ENCODE measurements at places on chromosomes 2 and 18. TPM values are rescaled to one million over a fixed set of nuclear protein-coding genes. Genes with fewer than 3 reads are reported as not detected.

DNA sequence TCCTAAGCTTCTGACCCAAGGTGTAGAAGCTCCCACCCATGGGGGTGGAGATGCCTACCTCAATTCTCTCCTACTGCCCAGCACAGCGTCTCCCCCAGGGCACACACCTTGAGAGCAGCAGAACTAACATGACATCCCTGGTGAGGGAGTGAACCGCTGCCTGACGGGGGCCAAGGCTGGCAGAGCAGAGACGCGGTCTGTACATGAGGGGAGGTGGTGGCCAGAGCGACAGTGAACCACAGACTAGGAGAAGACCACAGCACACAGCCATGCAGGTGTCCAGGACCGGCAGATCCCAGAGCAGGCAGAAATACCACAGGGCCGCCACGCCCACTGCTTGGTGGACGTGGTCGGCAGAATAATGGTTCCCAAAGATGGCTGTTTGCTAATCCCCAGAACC, 40.4 kb downstream of the TFCP2L1 start:
- no peaks in the 10 kb centered on the region for H3K27me3 ChIP-seq
- no peak overlapping the region for H3K27ac ChIP-seq
- H3K4me1 ChIP-seq = no peaks in the 10 kb centered on the region
- H3K36me3 ChIP-seq = no peaks in the 10 kb centered on the region
- H3K4me3 ChIP-seq = no peak overlapping the region

- H3K4me1 ChIP-seq = no peaks in the 10 kb centered on the region
- no peak overlapping the region for H3K27ac ChIP-seq
- H3K27me3 ChIP-seq = no peaks in the 10 kb centered on the region
- no peaks in the 10 kb centered on the region for H3K36me3 ChIP-seq
These were observed 836.0 kb upstream of the CDH2 start for GRCh38 chr18:29012883-29013465.

- H3K4me1 ChIP-seq = peaks cover 72% of the 10 kb centered on the region
- no peaks in the 10 kb centered on the region for H3K27me3 ChIP-seq
- H3K4me3 ChIP-seq = peak overlapping the region; percentile 12
These were observed 42.7 kb upstream of the ZFP36L2 start for GRCh38 chr2:43269074-43269572.

DNA sequence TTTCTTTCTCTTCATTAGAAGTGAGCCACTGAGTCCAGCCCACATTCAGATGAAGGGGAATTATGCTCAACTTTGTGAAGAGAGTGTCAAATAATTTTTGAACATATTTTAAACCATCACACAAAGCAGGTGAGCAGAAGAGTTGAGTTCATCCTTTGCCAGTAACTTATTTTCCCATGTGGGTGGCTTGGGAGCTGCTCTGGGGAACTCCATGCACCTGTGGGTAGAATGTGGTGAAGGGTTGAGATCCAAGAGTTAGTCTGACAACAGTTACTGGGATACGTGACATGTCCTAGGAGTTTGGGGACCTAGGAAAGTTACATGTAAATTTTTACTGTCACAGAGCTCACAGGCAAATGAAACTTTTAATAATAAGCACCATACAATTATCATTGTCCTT, 21.6 kb downstream of the MAPK4 start:
- no peak overlapping the region for H3K27ac ChIP-seq
- no peaks in the 10 kb centered on the region for H3K36me3 ChIP-seq
- H3K4me1 ChIP-seq = peaks cover 17% of the 10 kb centered on the region
- no peaks in the 10 kb centered on the region for H3K27me3 ChIP-seq

RIT2 gene
- total RNA-seq = not detected

ONECUT2 gene
- total RNA-seq = 0.53 TPM

CYP26B1 gene
- 2.6 TPM for total RNA-seq

DNA sequence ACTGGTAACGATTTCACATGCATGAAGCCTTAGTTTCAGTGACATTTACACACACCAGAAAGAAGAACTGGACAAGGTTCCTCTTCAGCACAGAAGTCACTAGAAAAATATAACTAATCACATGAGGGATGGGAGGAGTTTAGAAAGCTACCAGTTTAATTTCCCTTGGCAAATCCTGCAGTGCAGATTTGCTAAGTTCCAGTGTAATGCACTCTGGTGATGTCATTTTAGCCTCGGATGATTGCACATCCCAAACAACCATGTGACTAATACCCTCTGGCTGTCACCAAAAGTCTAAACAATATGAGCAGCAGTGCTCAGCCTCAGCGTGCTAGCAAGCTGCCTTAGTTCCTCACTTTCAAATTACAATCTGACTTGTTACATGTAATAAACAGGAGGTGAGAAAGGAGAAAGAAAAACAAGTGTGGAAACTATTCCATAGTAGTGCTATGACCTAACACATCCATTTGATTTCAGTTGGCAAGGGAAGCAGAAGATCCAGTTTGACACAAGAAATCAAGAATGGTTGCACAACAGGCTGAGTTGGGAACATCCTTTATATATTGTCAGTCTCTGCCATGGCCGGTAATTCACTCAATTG, 35.3 kb upstream of the PPP1CB start:
- peak overlapping the region; percentile 79 for H3K27ac ChIP-seq
- H3K36me3 ChIP-seq = no peaks in the 10 kb centered on the region
- DNase-seq = no peak
- H3K4me1 ChIP-seq = peaks cover 19% of the 10 kb centered on the region

PLGLB1 gene
- total RNA-seq = 1.7 TPM

DNA sequence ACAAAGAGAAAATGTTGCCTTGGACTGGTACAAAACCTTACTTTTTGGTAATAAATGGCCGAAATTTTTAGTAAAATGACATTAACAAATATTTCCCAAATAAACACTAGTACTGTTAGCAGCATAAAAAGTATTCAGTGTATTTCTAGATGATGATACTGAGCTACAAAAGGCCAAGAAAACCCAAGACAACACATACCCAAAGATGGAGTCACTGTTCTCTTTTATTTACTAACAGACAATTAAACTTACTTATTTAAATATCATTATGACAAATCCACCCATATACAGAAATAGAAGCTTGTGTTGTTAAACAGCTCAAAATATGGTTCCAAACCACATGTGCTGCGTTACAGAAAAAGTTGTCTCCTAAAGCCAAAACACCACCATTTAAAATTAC, 239.9 kb downstream of the ZEB2 start:
- no peak overlapping the region for H3K4me3 ChIP-seq
- no peak overlapping the region for H3K27ac ChIP-seq
- no peak for DNase-seq
- no peaks in the 10 kb centered on the region for H3K27me3 ChIP-seq
- H3K36me3 ChIP-seq = no peaks in the 10 kb centered on the region
- no peaks in the 10 kb centered on the region for H3K4me1 ChIP-seq

- DNase-seq = no peak
- H3K27ac ChIP-seq = no peak overlapping the region
- no peaks in the 10 kb centered on the region for H3K36me3 ChIP-seq
- no peak overlapping the region for H3K4me3 ChIP-seq
These were observed 39.7 kb downstream of the TMEM177 start for GRCh38 chr2:119718501-119719260.

DNA sequence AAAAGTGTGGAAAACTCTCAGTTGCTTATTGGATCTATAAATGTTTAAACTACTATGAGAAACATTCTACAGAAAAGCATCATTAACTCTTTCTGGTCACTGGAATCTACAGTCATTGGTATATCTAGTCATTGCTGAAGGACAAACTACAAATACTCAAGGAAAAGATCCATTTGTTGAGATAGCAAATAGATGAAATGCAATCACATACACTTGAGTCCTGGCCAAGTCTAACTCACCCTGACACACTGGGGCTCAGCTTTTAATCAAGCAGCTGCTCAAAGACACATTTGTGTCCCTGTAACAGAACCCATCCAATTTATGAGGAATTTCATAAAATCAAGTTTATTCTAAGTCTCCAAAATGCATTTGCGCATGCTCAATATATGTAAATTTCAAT, 68.7 kb downstream of the CDH2 start:
- no peaks in the 10 kb centered on the region for H3K4me1 ChIP-seq
- no peak for DNase-seq
- no peaks in the 10 kb centered on the region for H3K27me3 ChIP-seq
- H3K36me3 ChIP-seq = no peaks in the 10 kb centered on the region
- H3K4me3 ChIP-seq = no peak overlapping the region

AQP12A gene
- not detected for total RNA-seq

DNA sequence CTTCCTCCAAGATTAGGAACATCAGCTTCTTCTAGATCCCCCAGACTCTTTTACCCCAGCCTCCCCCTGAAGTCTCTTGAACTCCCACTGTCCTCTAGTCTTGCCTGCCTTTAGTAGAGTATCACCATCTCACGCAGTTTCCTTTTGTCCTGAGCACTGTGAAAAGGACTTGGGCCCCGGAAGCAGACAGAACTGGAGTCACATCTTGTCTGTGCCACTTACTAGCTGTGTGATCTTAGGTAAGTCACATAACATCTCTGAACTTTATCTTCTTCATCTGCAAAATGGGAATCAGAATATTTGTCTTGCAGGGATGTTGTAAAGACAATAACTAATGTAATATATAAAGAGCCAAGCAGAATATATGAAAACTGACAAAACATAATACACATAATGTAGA, 8.4 kb upstream of the TRABD2A start:
- H3K27ac ChIP-seq = no peak overlapping the region
- no peak for DNase-seq
- no peaks in the 10 kb centered on the region for H3K4me1 ChIP-seq

DNA sequence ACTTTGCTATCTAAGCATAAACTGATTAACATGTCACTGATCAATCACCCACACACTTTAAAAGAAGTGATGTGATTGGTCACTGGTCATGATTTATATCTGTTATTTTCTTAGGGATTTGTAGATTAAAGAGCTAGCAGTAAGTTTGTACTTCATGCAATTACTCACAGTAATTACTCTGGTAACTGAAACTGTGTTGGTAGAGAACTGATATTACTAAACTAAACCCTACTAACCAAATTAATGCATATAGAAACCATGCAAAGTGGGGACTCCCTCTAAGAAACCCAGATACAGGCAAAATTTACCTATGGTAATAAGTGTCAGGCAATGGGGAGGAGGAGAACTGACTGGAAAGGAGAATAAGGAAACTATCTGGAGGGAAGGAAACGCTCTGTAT, 44.8 kb upstream of the C2orf15 start:
- DNase-seq = no peak
- no peaks in the 10 kb centered on the region for H3K4me1 ChIP-seq
- H3K36me3 ChIP-seq = no peaks in the 10 kb centered on the region
- H3K4me3 ChIP-seq = no peak overlapping the region
- H3K27me3 ChIP-seq = no peaks in the 10 kb centered on the region

- peak; percentile 15 for DNase-seq
- H3K27ac ChIP-seq = peak overlapping the region; percentile 97
- no peaks in the 10 kb centered on the region for H3K36me3 ChIP-seq
- H3K4me3 ChIP-seq = peak overlapping the region; percentile 82
These were observed 1.3 kb upstream of the SMAD2 start for GRCh38 chr18:47931718-47932103.

GRCh38 chr2:224772494-224772893, 56.3 kb upstream of the CCDC195 start:
- H3K27me3 ChIP-seq = no peaks in the 10 kb centered on the region
- DNase-seq = no peak
- no peak overlapping the region for H3K27ac ChIP-seq
- H3K4me3 ChIP-seq = no peak overlapping the region
- no peaks in the 10 kb centered on the region for H3K4me1 ChIP-seq

GRCh38 chr2:150555611-150556356, 68.3 kb upstream of the RND3 start:
- H3K4me1 ChIP-seq = no peaks in the 10 kb centered on the region
- H3K27ac ChIP-seq = no peak overlapping the region
- no peak overlapping the region for H3K4me3 ChIP-seq
- no peak for DNase-seq
- no peaks in the 10 kb centered on the region for H3K27me3 ChIP-seq

- no peaks in the 10 kb centered on the region for H3K36me3 ChIP-seq
- no peak for DNase-seq
- H3K4me3 ChIP-seq = no peak overlapping the region
- no peak overlapping the region for H3K27ac ChIP-seq
These were observed 308.0 kb downstream of the AFF3 start for GRCh38 chr2:99834426-99834825.

DTNA gene
- total RNA-seq = 196 TPM

GRCh38 chr18:23539296-23539695, 36.0 kb downstream of the RMC1 start:
- no peak overlapping the region for H3K4me3 ChIP-seq
- no peak overlapping the region for H3K27ac ChIP-seq

All from heart right ventricle (tissue), 16 donors.